ENCODE measurements at places on chromosomes 3 and 15.

- DNase-seq, result no peak
Measured at GRCh38 chr3:39448506-39449233, 18.8 kb upstream of the MOBP start.

GRCh38 chr3:75260-75659, 121.3 kb upstream of the CHL1 start:
- DNase-seq, result no peak

- DNase-seq, result peak; percentile 40
Measured at GRCh38 chr3:185176750-185177359, 24.0 kb upstream of the C3orf70 start.

- DNase-seq, result peak; percentile 60
Measured at GRCh38 chr3:29936054-29936453, 655.2 kb downstream of the RBMS3 start.

GRCh38 chr3:29889215-29889614, 608.3 kb downstream of the RBMS3 start:
- no peak for DNase-seq

DNA sequence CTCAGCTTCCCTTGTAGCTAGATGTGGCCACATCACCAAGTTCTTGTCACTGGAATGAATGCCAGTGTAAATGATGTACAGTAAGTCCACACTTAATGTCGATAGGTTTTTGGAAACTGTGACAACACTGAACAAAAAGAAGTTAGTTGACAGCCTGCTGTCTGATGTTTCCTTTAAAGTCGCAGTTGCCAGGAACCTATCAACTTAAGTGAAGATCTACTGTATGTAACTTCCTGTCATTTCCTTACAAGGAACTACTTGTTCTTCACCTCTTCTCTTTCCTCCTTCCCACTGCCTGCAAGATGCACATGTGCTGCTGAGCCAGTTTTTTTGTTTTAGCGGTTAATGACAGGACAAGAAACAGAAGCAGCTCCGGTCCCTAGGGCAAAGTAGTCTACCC, 44.6 kb downstream of the HDGFL3 start:
- DNase-seq, result peak; percentile 40

- no peak for DNase-seq
Measured at GRCh38 chr3:147210676-147211075, 195.7 kb downstream of the ZIC4 start.

DNA sequence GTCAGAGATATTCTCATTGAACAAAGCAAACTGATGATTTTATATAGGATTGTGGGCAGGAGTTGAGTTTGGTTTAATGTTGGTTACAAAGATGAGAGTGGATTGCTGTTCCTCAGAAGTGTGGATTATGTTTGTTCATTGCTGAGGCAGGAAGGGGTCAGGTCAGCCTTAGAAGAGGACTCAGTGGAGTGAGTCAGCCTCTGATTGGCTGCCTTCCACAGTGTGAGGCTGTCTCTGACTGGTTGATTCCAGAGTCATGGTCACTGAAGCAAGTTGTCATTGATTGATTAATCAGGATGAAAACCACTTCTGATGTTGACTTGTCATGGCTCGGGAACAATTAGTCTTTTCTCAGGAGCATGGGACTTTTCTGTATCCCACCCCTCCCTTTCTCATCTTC, 36.2 kb downstream of the KBTBD12 start:
- DNase-seq, result no peak

GRCh38 chr3:33061782-33062181, 35.2 kb downstream of the GLB1 start:
- DNase-seq, result peak; percentile 87

DNA sequence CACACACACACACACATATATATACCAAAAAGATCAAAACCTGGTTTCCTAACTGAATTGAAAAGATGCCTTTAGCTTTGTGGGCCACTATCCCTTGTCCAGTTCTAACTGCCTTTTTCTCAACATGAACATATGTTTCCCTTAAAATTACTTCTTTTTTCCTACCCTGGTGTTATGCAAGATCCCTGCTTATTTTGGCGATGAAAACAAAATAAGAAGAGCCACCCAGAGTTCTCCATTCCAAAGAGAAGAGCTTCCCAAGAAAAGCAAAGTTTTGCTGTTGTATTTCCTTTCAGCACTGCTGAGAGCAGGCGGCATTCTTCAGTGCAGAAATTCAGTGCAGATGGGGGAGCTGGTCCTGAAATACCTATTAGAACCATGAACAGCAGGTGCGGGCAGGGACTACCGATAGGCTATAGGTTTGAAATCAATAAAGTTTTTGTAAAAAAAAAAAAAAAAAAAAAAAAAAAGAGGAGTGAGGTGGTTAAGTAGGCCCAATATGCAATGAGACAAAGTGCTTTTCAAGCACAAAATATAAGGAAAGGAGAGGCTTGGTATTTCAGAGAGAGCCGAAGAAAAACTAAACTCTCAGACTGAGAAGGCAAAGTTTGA, 238.0 kb downstream of the FOXP1 start:
- no peak for DNase-seq

DNA sequence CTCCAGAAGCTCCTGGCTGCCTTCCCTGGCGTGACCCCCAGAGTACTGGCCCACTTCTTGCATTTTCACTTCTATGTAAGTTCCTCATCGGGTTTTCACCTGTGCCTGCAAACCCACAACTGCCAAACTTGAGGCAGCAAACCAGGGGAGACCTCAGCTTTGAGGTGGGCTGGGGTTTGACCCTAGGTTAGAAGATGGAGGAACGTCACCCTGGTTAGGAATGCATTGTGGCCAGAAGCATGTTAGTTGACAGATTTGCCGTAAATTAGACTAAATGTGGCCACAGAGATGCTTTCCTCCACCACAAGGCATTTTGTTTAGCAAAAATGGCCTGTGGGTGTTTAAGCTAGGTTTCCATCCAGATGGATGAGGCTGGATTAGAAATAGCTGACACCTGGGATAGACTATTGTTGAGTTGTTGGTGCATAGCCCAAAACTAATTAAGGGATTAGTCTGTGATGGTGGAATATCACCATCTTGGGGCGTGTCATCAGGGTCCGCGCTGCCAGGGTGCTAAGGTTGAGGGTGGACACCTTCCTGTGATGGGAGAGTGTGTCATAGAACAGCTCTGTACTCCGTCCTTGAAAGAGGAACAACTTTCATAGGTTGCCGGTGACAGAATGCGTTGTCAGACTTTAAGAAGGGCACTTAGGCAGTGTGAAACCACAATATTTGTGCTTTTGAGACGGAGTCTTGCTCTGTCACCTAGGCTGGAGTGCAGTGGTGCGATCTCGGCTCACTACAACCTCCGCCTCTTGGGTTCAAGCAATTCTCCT, 3.6 kb downstream of the NISCH start:
- DNase-seq, result no peak

DNA sequence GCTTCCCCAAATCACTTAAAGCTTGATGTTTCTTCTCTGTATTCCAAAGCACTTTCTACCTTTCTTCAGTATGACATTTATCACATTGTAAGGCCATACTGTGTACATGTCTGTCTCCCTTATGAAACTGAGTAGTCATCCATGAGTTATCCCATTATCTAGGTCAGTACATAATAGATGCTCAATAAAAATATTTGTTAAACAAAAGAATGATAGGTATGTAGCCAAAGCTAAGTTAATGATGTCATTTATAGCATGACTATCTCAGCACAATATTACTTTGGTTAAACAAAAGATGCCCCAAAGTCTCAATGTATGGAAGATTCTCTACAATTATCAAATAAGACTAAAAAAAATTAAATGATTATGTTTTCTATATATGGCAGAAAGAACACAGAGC, 3.1 kb upstream of the TMCO5A start:
- no peak for DNase-seq

- DNase-seq, result no peak
Measured at GRCh38 chr3:43870120-43870519, 179.4 kb downstream of the ABHD5 start.

DNA sequence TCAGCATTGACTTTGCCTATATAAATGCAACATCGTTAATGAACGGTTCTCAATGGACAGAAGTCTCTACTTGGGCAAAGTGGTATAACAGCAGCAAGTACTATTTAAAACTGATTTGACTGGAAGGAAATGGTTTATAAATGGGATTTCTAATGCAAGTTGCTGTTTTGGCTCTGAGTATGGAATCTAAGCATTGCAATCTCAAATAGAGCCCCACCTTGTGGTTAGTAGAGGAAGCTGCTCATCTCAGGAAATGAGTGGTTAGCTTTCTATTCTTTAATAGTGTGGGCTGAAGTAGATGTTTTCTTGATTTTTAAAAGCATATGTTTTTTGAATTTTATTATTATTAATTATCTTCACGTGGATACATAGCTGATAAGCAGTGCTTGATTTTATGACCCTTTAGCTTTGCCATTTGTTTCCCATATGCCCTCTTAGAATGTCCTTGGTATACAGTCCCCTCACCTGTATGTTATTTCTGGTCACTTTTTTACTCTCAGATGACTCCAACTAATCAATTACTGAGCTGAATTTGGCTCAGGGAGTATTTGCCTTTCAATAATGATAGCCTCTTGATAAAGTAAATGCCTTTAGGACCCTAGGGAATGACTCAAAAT, 67.1 kb downstream of the OXSM start:
- peak; percentile 47 for DNase-seq

GRCh38 chr15:49421991-49422390, 1.1 kb upstream of the FGF7 start:
- DNase-seq, result peak; percentile 55

Data from activated CD4-positive, alpha-beta T cell treated with anti-CD3 and anti-CD28 coated beads, Interleukin-2, Interleukin-6, amounts not matched to agents 100 ng/mL and 50 ng/mL, durations not matched to agents 16 hours and 8 hours (primary cell).